Lower lobe of right lung (tissue), 2 donors: ENCODE measurements at places on chromosomes 1 and 21.
A peak's percentile ranks its signal among the peaks of the same experiment; 100 is the strongest.

DNA sequence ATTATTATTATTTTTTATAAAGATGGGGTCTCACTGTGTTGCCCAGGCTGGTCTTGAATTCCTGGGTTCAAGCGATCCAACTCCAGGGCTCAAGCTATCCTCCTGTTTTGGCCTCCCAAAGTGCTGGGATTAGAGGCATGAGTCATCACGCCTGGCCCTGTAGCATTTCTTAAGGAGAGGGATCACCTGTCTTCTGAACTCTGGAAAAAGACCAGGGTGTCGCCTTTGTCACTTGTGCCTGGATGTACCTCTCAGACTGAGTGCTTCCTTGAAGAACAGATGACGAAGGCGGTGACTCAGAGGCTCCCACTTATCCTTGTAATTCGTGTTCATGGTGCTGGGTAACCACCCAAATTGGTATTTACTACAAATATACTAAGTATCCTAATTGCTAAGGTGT, 2.4 kb upstream of the CGN start:
- H3K4me1 ChIP-seq, result peaks cover 20% of the 10 kb centered on the region
- peak overlapping the region; percentile 54 for H3K27ac ChIP-seq

GRCh38 chr1:202571719-202572339, 138.4 kb downstream of the SYT2 start:
- H3K4me3 ChIP-seq, result no peak overlapping the region
- DNase-seq, result no peak
- no peak overlapping the region for H3K27ac ChIP-seq
- H3K27me3 ChIP-seq, result no peaks in the 10 kb centered on the region

DNA sequence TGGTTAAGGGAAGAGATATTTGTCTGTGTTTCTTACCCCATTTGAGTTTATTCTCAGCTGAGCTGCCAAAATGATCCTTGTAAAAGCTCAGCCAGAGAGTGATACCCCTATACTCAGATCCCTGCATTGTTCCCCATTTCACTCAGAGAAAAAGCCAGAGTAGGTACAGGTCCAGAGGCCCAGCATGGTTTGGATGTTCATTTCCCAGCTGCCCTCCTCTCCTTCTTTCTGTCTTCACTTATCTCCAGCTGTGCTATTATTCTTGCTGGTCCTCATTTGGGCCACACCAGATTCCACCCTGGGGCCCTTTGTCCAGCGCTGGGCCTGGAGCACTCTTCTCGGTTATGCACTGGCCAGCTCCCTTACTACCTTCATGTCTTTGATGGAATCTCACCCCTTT, 187.7 kb downstream of the CHRM3 start:
- no peaks in the 10 kb centered on the region for H3K27me3 ChIP-seq
- H3K27ac ChIP-seq, result no peak overlapping the region
- H3K36me3 ChIP-seq, result no peaks in the 10 kb centered on the region
- H3K4me3 ChIP-seq, result no peak overlapping the region
- no peak for DNase-seq
- no peaks in the 10 kb centered on the region for H3K4me1 ChIP-seq

DNA sequence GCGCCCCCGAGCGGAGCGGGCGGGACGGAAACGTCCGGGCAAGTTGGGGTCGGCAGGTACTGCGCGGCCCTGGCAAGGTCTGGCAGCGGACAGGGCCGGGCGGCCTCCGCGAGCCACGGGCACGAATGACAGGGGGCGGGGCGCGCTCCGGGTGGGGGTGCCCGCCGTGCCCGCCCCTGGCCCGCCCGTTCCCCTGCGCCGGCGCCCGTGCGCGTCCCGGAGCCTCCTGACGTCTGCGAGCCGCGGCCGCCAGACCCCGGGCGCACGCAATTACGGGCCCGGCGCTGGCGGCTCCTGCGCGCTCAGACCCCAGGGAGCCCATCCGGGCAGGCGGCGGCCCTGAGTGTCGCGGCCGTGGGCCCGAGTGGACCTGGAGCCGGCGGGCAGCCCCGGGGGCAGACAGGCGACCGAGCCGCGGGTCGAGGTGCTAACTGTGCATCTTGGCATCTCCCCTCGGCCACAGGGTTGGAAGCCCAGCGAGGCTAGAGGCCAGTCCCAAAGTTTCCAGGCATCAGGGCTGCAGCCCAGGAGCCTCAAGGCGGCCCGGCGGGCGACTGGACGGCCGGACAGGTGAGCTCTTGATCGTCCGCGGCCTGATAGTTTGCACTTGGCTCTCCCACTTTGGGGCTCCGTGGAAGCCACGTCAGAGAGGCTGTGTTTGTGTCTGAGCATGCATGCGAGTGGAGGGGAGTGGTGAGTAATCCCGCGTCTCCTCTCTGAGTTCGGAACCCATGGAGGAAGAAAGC, 918 bp downstream of the MIB2 start:
- peaks cover 14% of the 10 kb centered on the region for H3K36me3 ChIP-seq
- peak overlapping the region; percentile 100 for H3K27ac ChIP-seq
- H3K4me1 ChIP-seq, result peaks cover 33% of the 10 kb centered on the region

GRCh38 chr1:77874804-77875445, 13.5 kb upstream of the NEXN start:
- no peak overlapping the region for H3K4me3 ChIP-seq
- DNase-seq, result no peak
- no peak overlapping the region for H3K27ac ChIP-seq
- H3K27me3 ChIP-seq, result no peaks in the 10 kb centered on the region
- no peaks in the 10 kb centered on the region for H3K4me1 ChIP-seq
